ENCODE measurements at places on chromosomes 6 and 20.

DNA sequence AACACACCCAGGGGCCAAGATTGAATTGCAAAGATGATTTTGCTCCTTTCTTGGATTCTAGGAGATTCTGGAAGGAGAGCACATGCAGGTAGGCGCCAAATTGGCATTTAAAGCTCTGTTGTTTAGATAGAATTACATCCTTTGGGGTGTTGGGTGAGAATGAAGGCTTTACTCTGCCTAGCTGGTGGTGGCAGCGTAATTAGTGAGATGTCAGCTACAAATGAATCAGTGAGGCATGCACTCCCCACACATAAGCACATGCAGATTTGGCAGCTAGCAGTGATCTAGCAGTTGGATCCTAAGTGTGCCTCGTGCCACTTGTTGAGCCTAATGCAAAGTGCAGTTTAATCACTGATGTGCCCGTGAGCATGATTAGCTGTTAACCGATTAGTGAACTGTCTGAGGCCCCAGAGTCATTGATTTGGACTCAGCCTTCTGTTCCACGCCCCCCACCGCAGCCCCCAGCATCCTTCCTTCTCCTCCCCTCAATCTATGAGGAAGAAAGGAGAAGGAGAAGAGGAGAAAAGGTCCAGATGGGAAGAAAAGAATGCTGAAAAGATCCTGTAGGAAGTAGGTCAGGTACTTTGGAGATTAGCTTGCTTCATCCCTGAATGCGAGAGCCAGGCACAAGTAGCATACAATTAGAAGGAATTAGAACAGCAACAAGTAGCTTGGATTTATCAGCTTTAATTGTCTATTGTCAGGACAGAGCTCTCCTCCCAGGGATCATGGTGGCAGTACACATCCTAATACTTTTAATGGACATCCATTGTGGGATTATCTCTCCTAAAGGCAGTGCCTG is 6.0 kb upstream of the PRDM1 start:
- DNase-seq, result no peak

DNA sequence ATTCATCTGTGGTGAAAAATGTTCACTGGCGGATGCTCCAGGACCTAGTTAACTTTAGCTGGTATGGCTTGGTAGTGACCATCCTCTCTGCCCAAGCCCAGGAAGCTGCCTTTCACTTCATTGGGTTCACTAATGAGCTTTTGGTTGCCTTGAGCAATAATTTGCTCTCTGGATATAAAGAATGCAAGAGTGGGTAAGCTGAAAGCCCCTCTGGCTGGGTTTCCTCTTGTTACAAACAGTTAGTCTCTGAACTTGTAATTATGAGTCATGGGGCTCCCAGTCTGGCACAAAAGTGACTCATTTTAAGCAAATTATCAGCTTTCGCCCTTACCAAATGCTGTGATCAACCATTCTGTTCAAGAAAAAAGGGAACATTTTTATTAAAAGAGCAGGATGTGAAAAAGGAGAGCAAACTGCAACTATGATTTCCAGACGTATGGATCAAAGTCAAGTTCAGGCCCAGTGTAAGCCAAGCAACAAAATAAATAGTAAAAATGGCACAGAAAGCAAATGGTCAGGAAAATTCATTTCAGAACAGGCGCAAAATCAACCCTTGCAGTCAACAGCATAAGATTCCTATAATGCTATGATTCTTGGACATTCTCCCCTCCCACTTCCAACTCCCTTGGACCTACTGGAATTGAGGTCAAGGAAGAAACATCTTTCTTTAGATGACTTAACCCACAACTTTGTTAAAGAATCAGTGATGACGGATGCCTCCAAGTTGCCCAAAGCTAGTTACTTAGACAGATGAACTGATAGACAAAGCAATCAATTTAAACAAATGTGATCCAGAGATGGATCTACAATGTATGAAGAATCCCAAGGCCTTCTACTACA is 130.0 kb upstream of the KCNK16 start:
- DNase-seq, result no peak

GRCh38 chr6:104014163-104014959 is 845.4 kb downstream of the HACE1 start:
- no peak for DNase-seq

- DNase-seq, result no peak
Observed at GRCh38 chr6:134851548-134851947, 98.4 kb downstream of the ALDH8A1 start.

GRCh38 chr6:101747160-101747559 is 353.7 kb downstream of the GRIK2 start:
- DNase-seq, result no peak

DNA sequence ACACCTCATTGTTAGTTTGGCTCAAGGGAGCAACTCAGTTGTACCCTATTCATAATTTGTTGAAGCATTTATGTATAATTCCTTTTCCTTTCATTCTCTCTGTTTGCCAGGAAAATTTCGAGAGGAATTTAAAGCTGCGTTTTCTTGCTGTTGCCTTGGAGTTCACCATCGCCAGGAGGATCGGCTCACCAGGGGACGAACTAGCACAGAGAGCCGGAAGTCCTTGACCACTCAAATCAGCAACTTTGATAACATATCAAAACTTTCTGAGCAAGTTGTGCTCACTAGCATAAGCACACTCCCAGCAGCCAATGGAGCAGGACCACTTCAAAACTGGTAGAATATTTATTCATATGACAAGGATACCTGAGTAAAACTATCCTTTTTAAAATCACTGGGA is 45.2 kb upstream of the GFRAL start:
- DNase-seq, result no peak

GRCh38 chr6:146770965-146771735 is 172.4 kb downstream of the ADGB start:
- peak; percentile 2 for DNase-seq
